ENCODE measurements at places on chromosomes 1 and 21.

DNA sequence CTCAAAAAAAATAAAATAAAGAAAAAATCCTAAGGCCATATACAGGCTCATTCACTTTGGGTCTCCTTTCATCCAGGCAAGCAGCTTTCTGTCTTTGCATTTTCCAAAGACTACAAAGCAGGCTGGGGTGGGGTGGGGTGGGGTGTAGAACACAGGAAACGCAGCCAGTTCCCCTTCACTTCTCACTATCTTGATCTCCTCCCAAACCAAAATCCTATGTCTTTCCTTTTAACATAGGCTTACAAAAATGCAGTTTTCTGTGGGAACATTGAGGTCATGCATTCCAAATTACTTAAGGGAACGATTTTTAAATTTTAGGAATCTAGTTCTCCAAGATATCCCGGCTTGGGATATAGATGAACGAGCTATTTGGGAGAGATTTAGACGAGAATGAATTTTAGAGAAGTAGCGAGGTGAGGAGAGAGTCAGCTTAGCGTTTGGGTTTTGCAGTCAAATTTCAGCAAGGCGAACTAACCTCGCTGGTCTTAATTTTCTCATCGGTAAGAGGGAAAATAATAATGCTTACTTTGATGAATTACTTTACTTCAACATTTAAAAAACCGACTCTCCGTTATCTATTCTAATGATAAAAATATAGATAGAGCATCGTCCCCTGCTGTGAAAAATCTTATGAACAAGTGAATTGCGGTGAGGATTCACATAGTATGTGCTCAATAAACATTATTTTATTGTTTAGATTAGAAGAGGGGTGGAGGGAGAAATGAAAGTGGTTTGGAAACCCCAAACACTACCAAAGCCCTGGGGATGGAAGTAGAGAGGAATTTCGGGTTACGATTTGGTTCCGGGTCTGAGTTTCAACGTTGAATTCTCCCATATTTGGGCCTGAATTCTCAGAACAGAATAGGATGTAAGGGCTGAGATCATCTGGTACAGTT, 735 bp upstream of the STX12 start:
- DNase-seq: no peak

DNA sequence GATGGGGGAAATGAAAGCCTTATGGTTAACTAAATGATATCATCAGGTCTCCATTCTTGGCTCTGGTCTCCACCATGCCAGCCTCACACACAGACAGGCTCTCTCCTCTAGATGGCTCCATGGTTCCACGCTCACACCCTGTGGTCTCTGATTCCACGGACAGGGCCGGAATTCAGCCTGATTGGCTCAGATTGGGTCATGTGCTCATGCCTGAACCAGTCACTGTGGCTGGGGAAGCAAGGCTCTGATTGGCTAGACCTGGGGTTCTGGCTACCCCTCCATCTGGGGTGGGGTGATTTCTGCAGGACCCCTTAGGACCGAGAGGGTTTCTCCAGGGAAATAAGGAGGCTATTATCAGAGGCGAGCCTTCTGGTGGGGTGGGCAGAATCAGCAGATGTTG, 277.0 kb downstream of the PTPRU start:
- DNase-seq: peak; percentile 33

DNA sequence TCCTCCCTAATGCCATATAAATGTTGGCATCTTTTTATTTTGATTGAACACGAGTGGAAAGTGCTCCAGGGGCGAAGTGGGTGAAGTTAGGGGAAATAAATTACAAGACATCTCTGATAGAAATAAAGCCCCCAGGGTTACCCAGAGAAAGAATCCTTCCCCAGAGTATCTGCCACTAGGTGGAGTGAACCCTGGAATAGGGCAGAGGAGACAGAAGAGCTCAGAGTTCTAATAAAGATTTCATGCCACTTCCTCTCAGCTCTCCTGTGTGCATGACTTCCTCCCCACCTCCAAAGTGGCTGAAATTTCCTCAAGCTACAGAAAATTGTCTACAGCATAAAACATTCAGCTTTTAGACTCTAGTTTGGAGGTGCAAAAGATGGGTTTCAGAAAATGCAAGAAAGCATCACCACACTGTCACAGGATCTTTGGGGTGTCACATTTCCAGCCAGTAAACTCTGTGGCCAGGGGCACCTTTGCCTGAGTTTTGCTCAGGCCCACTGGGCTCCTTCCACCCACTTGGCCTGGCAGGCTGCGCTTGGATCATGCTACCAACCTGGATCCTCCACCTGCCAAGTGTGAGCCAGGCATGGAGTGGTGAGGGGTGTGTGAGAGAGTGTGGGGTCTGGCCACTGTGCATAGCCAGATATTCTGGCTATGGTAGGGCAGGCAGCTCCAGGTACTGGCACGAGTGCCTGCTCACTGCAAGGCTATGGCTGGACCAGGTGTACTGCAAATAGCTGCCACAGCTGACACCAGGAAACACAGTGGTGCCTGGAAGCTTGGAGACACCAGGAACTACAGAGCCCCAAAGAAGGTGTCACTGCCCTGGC, 208.8 kb upstream of the USP25 start:
- DNase-seq: no peak

- DNase-seq: no peak
Observed at GRCh38 chr1:216884614-216885229, 161.5 kb upstream of the ESRRG start.

DNA sequence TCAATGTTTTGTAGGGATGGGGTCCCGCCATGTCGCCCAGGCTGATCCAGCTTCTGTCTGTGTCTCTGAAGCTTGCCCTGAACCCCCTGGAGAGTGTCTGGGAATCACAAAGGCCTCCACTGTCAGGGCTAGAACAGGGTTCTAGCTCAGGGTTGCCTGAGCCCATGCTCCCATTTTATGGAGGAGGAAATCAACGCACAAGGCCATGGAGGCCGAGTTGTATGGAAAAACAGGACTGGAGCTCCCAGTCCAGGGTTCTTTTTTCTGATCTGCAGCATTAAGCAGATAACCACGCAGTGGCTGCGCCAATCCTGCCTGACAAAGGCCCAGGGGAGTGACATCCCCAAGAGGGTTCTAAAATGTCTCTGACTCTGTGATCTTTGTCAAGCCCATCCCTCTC, 67.6 kb upstream of the NBPF3 start:
- DNase-seq: no peak

DNA sequence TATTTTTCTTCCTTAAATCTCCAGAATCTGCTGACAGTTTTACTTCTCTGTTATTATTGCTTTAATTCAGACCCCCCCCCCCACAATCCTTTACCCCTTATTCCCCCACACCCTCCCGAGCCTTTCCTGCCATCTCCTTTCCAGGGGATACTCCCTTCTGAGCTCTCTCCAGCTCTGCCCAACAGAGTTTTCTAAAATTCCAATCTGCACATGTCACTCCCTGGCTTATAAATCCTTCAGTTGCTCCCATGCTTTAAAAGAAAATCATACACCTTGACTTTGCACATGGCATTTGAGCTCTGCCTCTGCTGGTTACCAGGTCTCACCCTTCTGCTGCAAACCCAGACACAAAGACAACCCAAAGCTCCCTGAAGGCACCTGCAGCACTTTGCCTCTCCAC, 11.7 kb upstream of the EPS8L3 start:
- no peak for DNase-seq

- DNase-seq: no peak
Observed at GRCh38 chr1:114745291-114745690, 12.5 kb downstream of the CSDE1 start.

DNA sequence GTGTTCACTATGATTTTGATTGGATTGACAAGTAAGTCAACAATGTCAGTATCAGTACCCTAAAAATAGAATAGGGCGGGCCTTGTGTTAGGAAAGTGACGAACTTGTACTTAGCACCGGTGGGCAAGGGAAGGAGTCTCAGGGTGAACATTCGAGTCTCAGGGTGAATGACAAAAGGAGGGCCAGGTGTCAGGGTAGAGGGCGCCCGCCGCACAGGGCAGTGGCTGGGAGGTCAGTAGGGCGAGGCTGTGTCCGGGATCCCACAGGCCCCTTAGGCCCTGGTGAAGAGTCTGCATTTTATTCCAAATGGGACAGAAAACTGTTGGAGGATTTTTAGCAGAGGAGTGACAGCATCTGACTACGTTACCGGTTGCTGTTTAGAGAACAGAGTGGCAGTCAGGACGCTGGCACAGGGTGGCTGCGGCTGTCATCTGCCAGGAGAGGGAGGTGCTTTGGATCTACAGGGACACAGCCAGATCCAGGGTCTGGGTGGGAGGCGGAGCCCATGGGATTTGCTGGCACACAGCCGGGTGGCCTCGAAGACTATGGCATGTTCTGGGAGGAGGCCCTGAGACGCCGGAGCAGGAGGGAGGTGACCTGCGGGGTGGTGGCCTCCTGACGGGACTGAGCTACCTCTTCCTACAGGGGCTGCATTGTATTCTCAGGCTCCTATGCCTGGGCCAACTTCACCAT, 11.0 kb downstream of the AGTRAP start:
- no peak for DNase-seq

DNA sequence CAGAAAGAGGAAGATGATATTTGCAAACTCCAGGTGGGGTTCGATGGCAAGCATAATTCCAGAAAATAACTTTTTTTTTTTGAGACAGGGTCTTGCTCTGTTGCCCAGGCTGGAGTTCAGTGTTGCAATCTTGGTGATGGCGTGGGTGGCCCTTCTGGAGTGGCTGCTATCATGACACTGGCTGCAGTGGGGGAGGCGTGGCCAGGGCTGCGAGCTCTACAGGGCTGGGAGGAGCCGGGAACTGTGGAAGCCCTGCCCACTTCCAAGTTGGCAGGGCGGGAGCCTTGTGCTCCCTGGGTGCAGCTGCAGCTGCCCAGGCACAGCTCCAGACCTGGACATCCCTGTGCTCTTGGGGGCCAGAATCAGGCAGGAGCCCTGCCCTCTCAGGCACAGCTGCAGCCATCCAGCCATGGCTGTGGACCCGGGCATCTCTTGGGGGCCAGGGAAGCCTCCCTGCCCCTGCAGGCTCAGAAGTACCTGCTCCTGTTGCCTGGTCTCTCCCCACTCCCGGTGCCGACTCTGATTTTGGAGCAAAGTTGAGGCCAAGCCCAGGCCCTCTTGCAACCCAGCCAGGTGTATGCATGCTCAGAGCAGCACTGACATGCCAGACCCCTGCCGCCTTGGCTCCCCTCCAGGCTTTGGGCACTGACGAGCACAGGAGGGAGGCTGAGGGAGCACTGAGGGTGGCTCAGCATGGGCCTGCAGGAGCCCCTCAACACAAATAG, 7.2 kb upstream of the BCL10 start:
- DNase-seq: no peak

- no peak for DNase-seq
Observed at GRCh38 chr1:98672189-98672588, 10.7 kb downstream of the SNX7 start.

DNA sequence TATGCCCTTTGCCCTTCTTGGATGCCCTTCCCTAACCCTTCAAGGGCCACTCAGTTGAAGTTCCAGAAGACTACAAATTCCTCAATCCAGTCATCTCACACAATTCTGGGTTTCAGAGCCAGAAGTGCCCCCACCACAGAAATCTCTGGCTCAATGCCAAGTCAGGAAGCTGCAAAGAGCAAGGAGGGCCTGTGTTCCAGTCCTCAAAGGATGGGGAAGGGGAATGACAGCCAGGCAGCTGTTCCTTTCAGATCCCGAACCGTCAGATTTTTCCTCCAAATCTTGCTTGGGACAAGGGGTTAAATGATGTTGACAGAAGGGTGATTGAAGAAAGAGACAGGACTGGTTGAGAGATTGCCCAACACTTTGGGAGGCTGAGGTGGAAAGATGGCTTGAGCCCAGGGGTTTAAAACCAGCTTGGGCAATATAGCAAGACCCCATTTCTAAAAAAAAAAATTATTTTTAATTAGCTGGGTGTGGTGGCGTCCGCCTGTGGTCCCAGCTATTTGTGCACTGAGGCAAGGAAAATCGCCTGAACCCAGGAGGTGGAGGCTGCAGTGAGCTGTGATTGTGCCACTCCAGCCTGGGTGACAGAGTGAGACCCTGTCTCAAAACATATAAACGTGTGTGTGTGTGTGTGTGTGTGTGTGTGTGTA, 716 bp upstream of the HPDL start:
- no peak for DNase-seq

- DNase-seq: no peak
Observed at GRCh38 chr1:221800831-221801230, 58.9 kb upstream of the DUSP10 start.

- no peak for DNase-seq
Observed at GRCh38 chr1:91499904-91500755, 521 bp upstream of the CDC7 start.
